ENCODE measurements at places on chromosomes 1 and 21.

DNA sequence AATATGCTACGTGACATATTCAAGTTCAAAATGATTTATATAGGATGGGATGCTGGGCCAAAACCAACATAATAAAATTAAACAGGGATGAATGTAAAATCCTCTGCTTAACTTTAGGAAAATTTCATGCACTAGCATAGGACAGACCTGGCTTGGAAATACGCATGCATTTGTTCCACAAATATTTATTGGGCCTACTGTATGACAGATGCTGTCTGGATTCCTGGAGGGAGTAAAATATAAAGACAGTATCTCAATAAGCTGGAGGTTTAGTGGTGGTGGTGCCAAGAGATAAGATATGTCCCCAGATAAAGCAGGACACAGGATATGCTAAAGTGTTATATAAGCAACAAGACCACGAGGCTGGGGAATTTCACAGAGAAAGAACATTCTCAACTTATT lies 15.1 kb downstream of the RCSD1 start:
- no peak for DNase-seq

DNA sequence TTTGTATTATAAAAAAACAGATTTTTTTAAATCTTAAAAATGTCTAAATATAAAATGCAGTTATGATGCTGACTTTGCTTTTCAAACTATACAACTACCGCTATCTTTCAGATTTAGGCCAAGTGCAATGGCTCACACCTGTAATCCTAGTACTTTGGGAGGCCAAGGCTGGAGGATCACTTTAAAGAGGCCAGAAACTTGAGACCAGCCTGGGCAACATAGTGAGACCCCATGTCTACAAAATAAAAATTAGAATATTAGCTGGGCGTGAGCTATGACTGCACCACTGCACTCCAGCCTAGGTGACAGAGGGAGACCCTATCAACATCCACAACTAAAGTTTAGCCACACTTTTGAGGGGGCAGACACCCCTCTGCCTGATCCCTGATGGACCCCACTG lies 20.3 kb downstream of the ZBTB17 start:
- DNase-seq, result no peak

DNA sequence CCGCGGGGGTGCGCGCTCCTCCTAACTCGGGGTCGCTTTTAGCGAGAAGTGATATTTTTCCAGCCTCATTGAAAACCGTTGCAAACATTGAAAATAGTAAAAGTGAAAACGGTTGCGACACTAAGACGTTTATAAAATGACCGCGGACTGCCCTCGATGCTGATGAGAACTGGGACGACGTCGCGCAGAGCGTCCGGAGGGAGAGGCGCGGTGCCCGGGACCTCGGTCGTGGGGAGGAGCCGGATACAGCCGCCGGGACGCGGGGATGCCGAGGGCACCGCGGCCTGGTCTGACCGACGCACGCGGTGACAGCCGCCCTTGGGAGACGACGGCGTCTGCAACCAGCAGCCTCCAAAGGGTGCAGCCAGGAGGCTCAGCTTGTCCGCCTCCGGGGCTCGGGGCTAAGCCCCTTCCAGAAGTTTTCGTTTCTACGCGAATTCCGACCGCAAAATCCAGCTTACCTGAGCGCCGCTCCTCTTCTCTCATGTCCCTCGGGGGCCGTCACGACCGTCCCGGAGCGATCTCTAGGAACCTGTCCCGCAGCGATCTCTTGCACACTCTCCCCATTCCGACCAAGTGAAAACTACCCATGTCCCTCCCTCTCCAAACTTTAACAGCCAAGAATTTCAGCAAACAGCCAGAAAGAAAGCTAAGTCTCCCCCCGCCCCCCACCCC lies 144.4 kb upstream of the ETS2 start:
- no peak for DNase-seq

DNA sequence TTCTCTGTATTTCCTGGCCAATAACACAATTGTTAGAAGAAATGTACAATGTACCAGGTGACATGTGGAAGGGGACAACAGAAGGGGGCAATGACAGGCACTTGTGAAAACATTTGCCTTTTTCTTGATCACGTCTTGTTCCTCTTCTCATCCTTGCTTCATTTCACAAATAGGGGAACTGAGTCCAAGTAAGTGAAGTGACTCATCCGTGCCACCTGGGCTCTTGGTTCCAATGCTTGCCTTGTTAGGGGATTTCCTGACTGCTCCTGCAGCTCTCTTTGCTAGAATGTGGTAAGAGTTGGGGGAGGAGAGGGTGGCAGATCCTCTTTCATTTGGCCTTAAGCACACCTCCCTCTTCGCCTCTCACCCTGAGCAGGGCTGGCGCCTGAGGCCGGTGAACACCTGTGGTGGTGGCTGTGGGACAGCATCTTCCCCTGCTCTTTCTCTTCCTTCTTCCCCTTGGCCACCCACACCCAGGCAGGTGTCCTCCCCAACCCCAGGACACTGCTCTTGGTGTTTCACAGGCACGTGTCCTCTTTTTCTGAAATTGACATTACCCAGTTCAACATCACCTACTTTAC lies 2.2 kb upstream of the RHEX start:
- no peak for DNase-seq

DNA sequence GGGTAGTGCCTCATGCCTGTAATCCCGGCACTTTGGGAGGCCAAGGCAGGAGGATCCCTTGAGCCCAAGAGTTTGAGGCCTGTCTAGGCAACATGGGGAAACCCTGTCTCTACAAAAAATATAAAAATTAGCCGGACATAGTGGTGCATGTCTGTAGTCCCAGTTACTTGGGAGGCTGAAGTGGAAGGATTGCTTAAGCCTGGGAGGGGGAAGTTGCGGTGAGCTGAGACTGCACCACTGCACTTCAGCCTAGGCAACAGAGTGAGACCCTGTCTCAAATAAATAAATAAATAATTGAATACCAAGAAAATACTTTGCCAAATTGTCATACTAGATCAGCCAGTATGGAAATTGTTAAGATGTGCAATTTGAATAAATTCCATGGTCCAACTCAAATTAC lies 5.9 kb upstream of the RBBP5 start:
- no peak for DNase-seq

- no peak for DNase-seq
Measured at GRCh38 chr1:25445993-25446538, 15.4 kb downstream of the MACO1 start.

DNA sequence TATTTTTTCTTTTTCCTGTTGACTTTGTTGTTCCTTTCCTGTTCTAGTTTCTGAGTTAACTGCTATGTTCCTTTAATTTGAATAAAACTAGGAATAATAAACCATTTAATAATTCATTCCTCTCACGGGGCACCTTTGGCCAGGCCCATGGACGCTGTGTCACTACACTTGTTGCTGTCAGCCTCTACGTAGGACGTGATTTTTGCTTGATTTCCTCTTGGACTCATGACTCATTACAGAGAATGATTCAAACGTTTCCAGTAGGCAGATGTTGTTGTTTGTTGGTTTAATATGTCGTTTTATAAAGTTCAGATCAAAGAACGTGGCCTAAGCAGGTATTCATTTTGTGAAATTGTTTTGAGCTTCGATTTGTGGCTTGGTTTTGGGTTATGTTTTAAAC lies 9.1 kb upstream of the SLC19A1 start:
- DNase-seq, result no peak

- no peak for DNase-seq
Measured at GRCh38 chr1:15833842-15834405, 13.6 kb upstream of the SPEN start.

DNA sequence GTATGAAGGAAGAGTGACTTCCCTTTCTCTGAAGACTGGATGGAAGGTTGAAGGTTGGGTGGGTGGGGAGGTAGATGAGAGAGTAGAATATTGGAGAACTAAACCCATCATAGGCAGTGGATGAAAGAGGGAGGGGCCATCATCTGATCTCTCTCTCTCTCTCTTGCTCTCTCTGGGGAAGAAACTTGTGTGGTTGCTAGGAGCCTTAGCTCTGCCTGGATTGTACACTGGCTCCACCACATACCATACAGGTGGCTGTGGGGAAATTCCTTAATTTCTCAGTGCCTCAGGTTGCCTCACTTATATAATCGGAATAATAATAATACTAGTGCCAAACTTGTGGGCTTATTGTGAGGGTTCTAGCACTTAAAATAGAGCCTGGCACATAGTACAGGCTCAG lies 9.5 kb downstream of the XCL1 start:
- no peak for DNase-seq

DNA sequence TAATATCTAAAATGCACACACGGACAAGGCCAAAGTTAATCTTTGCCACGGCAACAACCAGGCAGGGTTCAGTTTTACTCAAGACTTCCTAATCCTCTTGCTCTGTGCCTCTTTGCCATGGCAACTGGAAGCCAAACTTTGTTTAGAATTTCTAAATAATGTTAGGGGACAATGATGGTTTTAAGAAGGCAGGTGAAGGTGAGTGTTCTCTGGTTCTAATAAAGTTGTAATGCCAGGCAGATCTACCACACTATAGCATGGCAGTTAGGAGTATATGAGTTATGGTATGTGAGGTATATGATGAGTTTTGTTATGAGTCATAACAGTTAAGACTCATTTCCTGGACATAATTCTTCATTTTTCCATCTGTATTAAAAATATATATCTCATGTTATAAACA lies 2.7 kb downstream of the PTPRC start:
- no peak for DNase-seq

GRCh38 chr1:247218121-247218651 lies 37.7 kb upstream of the VN1R5 start:
- DNase-seq, result no peak

- DNase-seq, result no peak
Measured at GRCh38 chr1:5616366-5617178, 375.7 kb downstream of the NPHP4 start.

GRCh38 chr1:247330548-247331171 lies 1.0 kb downstream of the ZNF496 start:
- no peak for DNase-seq

GRCh38 chr21:34715985-34716596 lies 47.3 kb downstream of the CLIC6 start:
- DNase-seq, result no peak

DNA sequence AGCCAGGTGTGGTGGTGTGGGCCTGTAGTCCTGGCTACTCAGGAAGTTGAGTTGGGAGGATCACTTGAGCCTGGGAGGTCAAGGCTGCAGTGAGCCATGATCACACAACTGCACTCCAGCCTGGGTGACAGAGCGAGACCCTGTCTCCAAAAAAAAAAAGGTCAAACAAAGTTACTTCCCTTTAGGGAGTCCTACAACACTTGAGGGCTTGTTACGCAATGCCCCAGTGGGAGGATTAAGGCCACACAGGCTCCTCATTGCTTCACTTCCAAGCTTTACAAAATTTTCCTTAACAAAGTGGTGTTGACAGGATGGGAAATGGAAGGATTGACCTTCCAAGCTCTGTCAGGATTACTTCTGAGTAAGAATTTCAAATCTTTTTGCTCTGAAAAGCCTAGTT lies 6.2 kb upstream of the EXTL1 start:
- DNase-seq, result no peak

DNA sequence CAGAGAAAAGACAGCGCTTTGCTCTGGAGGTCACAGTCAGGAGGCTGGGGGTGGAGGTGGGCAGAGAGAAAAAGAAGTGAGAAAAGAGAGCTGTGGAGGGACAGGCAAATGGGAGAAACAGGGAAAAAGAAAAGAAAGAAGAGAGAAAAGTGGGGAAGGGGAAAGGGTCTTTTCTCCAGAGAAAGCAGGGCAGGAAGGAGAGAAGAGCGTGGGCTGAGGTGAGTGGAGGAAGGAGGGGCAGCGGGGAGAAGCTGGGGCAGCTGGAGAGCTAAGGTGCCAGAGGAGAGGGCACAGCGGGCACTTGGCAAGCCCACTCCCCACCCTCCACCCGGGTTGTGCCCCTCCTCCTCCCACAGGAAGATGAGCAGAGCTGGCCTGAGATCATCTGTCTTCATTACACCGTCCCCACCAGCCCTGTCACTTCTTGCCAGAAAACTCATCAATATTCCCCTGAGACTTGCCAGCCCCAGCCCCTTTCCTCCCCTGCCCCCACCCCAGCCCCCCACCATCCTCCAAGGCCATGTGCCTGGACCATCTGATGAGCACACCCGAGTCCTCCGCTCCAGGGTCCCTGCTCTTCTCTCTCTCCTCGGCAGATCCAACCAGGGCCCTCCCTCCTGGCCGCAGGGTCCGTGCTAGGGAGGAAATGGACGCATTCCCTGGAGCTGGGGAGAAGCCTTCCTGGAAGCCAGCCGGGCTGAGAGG lies 17.0 kb upstream of the BLACAT1 start:
- DNase-seq, result no peak

- no peak for DNase-seq
Measured at GRCh38 chr1:109659997-109660690, 4.2 kb downstream of the GSTM4 start.

- DNase-seq, result no peak
Measured at GRCh38 chr21:43349644-43350043, 77.3 kb downstream of the SIK1 start.

GRCh38 chr1:200681231-200681630 lies 11.5 kb upstream of the DDX59 start:
- no peak for DNase-seq

DNA sequence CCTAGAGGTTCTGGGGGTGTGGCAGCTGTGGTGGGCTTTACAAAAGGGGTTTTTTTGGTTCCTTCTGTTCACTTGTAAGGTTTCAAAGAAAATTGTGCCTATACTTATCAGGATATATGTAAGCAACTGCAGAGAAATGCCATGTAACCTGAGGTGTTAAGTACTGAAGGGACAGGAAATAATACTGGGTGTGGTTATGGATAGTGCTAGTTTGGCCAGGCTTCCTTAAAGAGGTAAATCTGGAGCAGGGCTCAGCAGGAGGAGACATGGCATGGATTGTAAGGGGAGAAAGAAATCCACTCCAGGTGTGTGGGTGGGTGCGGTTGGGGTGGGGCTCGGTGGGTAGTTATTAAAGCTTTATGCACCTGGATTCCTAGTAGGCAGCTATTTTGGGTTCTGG lies 28.3 kb downstream of the KIRREL1 start:
- DNase-seq, result no peak

DNA sequence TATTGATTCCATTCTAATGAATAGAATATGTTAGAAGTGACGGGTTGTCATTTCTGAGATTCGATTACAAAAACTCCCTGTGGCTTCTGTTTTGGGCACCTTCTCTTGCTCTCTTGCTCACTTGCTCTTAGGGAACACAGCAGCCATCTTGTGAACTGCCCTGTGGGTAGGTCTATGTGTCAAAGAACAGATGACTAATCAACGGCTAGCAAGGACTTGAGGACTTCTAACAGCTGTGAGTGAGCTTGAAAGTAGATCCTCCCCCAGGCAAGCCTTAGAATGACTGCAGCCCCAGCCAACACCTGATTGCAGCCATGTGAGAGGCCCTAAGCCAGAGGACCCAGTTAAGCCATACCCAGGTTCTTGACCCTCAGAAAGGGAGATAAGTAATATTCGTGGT lies 49.3 kb downstream of the AZIN2 start:
- DNase-seq, result no peak

Measured in effector CD8-positive, alpha-beta T cell (primary cell).